ENCODE measurements at places on chromosomes 7 and 10. TPM values are rescaled to one million over a fixed set of nuclear protein-coding genes. Genes with fewer than 3 reads are reported as not detected.

The CALN1 gene
- not detected for total RNA-seq

The SLC13A1 gene
- total RNA-seq, result not detected

GRCh38 chr10:90799172-90799571 is 58.7 kb downstream of the HTR7 start:
- DNase-seq, result no peak

The IFIT1 gene
- 19.2 TPM for total RNA-seq

GRCh38 chr10:127243490-127244272 is 47.3 kb upstream of the INSYN2A start:
- peak; percentile 14 for DNase-seq

DNA sequence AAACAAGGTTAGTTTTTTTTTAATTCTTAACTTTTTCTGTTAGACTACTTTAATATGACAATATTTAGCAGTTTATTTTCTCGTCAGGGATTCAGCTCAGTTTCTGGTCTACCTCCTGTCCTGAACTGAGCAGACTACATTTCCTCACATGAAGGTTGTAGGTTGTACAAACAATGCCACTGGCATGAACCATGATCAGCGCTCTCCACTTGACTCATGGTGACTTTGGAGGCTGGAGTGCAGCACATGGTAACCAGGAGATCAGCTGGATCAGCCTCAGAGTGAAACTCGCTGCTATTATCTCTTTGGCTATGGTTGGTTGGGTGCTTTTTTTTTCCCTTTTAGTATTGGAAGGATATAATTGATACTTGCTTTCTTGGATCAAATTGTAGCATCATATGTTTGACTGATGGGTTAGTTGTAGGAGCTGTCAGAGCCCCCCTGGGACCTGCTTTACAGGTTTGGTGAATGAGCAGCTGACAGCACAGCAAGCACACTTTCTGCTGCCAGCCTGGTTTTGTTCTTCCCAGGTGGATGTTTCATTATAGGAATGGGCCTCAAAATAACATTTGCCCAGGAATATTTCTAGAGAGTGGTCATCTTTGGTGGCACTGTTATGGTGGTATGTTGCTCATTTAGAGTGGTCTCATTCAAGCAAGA is 556.4 kb downstream of the AUTS2 start:
- peak; percentile 12 for DNase-seq

GRCh38 chr7:158450476-158451124 is 137.0 kb downstream of the PTPRN2 start:
- DNase-seq, result no peak

The ZPBP gene
- not detected for total RNA-seq

Data from G401 (cell line).